ENCODE measurements at places on chromosomes 3 and 15.

- DNase-seq, result no peak
Measured at GRCh38 chr3:75294124-75294523, 370.0 kb upstream of the FRG2C start.

GRCh38 chr3:194070634-194071409 is 65.1 kb upstream of the HES1 start:
- DNase-seq, result peak; percentile 86

GRCh38 chr3:48934333-48934991 is 15.8 kb downstream of the ARIH2 start:
- DNase-seq, result no peak

GRCh38 chr15:35698966-35699575 is 153.1 kb upstream of the DPH6 start:
- no peak for DNase-seq

DNA sequence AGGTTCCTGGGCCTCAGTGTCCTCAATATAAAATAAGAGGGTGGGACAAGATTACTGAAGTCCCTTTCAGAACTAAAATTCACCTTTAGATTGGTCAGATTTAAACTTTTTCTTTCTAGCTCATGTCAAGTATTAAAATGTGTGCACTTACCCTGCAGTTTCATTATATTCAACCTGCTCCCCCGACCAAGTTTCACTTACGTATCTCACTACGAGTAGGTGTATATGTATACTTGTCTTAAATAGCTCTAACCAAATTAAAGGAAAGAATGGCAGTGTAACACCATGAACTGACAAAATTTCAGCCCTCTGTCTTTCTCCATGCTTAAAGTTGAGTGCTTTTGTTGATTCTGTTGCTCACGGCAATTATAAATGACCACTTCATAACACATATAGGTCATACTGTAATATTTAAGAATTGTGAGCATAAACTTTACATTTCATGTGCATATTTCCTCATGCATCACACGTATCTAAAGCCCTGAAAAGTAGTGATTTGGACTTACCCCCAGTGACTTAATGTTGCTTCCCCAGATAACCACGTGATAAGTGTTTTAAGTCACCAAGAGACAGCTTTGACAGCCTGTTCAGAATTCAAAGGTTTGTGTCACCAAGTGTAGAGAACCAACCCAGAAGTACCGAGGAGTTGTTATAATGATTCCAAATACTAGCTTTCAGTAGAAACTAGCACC is 70.0 kb downstream of the PGPEP1L start:
- DNase-seq, result no peak

- DNase-seq, result no peak
Measured at GRCh38 chr3:56812754-56813652, 11.3 kb upstream of the ARHGEF3 start.

DNA sequence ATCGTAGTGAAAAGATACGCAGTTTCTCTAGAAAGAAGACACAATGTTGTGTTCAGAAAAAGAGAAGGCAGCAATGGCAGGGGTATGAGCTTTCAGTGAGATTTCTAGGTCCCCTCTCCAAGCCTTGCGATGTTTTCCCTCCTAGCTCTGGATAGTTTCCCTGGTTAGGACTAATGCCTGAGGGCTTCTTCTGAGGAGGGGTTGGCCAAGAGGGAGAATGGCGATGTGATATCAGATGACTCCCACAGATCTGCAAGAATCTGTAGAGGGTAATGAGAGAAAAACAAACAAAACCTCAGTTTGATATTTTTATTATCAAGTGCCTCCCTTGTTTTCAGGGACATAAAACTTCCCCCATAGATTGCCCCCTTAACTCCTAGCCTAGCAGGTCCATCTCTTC is 4.1 kb upstream of the CLDN1 start:
- no peak for DNase-seq

GRCh38 chr3:11514191-11514821 is 129.4 kb downstream of the VGLL4 start:
- DNase-seq, result no peak

- no peak for DNase-seq
Measured at GRCh38 chr3:42936157-42936981, 30.4 kb downstream of the ZNF662 start.

DNA sequence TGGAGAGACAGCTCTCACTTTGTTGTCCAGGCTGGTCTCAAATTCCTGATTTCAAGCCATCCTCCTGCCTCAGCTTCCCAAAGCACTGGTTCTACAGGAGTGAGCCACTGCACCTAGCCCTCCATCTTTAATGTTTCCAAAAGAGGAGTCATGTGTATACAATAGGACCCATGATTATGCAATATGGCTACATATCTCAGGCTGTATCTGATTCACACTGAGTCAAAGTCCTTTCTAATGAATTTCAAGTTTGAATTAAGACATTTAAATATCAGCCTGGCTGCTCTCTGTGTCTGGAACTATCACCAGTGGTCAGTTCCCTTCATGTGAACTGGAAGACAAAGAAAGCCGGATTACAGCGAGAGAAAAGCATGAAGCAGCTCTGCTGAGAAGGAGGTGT is 90.5 kb downstream of the MINAR1 start:
- no peak for DNase-seq

DNA sequence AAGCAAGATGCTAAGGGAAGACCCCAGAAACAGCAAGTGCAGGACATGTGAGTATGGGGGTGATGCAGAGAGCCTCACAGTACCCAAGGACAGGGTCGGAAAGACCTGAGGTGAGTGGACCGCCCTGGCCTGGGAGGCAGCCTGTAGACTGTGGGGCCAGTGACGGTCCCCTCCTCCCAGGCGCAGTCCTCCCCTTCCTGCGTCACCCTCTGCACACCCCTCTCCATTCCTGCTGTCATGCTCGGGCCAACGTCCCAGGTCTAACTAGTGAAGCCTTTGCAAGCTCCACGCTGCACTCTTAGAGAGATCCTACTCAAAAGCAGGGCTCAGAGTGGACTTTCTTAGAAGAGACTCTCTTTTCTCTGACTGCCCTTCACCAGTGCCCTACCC is 41.6 kb downstream of the TM2D3 start:
- no peak for DNase-seq

- DNase-seq, result no peak
Measured at GRCh38 chr15:90790057-90790456, 72.9 kb downstream of the BLM start.

DNA sequence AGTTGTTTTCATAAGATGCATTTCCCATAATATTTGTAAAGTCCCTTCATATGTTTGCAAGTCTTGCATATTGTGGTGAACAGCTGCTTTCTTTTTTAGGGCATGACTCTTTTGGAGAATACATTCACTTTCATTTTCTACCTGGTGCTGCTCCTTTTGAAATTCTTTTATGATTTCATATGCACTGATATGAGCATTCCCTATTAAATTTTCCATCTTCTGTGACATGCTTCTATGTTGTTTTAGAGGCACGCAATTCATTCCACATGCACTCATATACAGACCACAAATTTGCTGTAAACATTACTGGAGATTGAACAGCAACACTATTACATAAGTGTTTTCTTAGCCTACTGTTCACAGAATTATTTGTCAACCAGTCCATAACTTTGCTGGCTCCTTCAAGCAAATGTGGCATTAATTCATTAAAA is 92.8 kb upstream of the TNFSF10 start:
- DNase-seq, result no peak

DNA sequence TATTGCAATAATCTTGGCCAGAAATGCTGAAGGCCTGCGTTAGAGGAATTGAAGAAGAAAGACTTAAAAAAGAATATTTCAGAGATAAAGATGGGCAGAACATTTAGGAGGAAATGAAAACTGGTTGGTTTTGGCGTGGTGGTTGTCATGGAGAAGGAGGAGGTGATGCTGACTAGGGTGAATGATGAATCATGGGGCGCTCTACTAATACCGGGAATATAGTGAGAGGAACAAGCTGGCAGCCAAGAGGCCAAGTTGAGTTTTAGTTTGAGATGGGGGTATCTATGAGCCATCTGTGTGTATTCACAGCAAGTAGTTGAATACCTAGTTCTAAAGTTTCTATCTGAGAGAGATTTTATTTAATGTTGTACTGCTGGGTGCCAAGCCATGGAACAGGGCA is 6.8 kb upstream of the GAP43 start:
- peak; percentile 66 for DNase-seq

- no peak for DNase-seq
Measured at GRCh38 chr3:129598000-129598381, 8.5 kb downstream of the PLXND1 start.

DNA sequence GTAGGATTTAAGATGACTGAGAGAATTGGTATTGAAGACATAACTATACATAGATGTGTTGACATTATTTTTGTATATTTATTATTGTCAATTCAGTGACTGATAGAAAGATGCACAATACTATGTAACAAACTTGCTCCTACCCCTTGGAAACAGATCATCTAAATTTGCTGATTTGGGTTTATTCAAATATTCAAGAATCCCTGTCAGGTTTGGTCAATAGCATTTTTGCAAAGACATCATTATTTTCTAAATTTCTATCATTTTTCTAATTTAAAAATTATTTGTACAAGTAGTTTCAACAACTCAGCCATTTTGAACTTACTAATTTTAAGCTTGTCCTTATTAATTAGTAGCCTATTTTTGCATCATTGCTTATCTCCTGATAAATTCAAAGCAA is 1463.4 kb downstream of the SI start:
- no peak for DNase-seq

GRCh38 chr15:58880320-58880719 is 53.2 kb downstream of the SLTM start:
- no peak for DNase-seq

GRCh38 chr3:121431726-121432517 is 113.9 kb downstream of the POLQ start:
- peak; percentile 47 for DNase-seq

GRCh38 chr15:40925495-40925862 is 3.7 kb upstream of the DLL4 start:
- no peak for DNase-seq

DNA sequence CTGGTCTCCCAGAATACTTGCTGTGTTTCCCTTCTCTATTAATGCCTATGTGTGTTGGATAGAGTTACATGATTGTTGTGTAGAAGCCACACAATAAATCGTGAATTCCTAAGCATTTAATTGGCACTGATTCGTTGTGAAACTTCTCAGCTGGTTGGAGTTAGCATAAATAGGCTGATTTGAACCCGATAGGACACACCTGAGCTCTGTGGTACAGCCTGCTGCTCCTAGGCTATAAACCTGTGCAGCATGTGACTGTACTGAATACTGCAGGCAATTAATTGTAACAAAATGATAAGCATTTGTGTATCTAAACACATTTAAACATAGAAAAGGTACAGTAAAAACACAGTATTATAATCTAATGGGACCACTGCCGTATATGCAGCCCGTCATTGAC is 4.9 kb downstream of the ACAD11 start:
- no peak for DNase-seq

DNA sequence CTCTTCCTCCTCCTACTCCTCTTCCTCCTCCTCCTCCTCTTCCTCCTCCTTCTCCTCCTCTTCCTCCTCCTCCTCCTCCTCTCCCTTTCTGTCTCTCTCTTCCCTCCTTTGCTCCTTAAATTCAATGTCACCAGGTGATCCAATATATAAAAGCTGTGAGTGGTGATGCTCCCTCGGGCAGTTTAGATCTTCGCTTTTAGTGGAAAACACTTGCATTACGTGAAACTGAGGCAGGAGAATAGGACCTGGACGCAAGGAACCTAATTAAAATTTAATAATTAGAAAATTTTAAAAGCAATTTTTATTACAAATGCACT is 279.7 kb downstream of the XXYLT1 start:
- no peak for DNase-seq

DNA sequence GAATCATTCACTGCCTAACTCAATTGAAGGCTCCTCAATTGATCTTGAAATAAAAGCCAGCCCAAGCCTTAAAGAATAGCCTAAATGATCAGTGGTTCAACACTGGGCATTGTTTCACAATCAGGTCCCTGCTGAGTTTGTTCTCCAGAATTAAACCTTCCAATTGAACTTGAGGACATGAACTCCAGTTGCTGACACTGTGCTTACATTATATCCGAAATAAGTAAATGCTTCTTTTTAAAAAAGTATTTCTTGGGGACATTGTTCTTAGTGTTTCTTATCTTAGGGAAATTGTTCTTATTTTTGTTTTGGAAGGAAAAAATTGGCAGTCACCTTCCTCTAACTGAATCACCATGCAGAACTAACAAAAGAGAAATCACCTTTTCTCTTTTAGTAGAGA is 450.2 kb downstream of the RBMS3 start:
- no peak for DNase-seq

DNA sequence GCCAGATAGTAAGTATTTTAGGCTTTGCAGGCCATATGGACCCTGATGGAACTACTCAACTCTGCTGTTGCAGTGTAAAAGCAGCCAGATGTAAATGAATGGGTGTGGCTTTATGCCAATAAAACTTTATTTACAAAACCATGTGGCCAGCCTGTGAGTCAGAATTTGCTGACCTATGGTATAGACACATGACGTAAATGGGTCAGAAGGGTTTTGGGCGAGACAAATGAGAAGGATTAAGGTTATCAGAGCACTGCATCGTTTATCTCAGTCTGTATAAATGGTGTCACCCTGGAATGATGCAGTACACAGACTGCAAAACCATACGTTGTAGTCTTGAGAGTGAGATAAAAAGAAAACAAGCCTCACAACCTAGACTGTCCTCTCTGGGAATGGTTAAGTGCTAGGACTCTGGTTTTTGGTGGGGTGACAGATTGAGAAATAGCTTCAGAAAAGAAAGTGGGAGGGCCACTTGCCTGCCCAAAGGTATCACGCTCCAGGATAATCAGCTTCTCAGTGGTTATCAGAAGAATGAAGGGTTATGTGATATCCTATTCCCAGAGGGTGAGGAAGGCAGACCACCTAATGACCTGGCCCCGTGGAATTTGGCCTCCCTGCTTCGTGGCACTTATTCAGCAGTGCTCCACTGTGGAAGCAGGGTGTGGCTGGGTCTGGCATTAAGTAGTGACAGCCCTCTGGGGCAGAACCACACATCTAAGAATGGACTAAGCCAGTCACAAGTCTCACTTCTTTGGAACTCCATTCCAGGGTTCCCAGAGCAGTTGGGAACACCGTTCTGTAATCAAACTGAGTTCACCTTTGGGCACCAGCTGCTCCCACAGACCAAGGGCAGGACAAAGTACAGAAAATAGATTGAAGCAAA is 46.1 kb downstream of the ABHD5 start:
- DNase-seq, result no peak

- no peak for DNase-seq
Measured at GRCh38 chr3:97009427-97010019, 195.1 kb downstream of the EPHA6 start.

GRCh38 chr3:2853651-2854050 is 256.5 kb downstream of the IL5RA start:
- DNase-seq, result no peak

- DNase-seq, result no peak
Measured at GRCh38 chr3:196998966-196999760, 30.5 kb downstream of the MELTF start.

DNA sequence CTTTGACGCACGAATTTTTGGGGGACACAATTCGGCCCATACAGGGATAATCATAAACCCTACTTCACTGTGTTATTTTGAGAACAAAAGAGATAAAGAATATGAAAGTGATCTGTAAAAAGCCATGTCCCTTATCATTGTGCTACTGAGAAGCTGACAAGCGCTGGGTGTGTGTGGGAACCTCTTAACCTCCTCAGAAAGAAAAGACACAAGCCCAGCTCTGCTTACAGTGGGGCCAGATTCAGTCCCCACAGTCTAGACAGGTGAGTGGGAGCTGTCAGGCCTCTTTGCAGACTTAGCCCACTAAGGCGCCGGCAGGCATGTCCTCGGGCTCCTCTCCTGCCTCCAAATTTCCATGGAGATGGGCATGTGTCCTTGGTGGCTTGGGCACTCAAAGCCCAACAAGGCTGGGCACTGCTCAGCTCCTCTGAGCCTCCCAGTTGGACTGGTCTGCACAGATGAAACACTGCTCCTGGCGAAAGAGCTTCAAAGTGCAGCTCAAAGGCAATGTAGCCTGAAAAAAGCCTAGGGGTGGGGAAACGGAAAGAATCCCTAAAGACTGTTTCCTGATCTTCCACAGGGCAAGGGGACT is 64.4 kb upstream of the ETV5 start:
- DNase-seq, result no peak

Data from activated T-cell treated with anti-CD3 and anti-CD28 coated beads, Interleukin-2, amount 50 U/mL, for 72 hours (primary cell).